ENCODE measurements at places on chromosomes 2 and 18. TPM values are rescaled to one million over a fixed set of nuclear protein-coding genes. Genes with fewer than 3 reads are reported as not detected.

GRCh38 chr2:201059961-201060755 is 11.3 kb downstream of the HYCC2 start:
- H3K27ac ChIP-seq: peak overlapping the region; percentile 40
- H3K36me3 ChIP-seq: no peaks in the 10 kb centered on the region
- no peaks in the 10 kb centered on the region for H3K27me3 ChIP-seq
- H3K4me1 ChIP-seq: peaks cover 52% of the 10 kb centered on the region
- DNase-seq: no peak

- DNase-seq: no peak
- H3K27me3 ChIP-seq: peaks cover 11% of the 10 kb centered on the region
- no peak overlapping the region for H3K27ac ChIP-seq
- H3K4me1 ChIP-seq: no peaks in the 10 kb centered on the region
Observed at GRCh38 chr2:106667478-106668070, 180.4 kb downstream of the CD8B2 start.

VWA3B gene
- total RNA-seq: not detected

MAL gene
- 116 TPM for total RNA-seq

GPBAR1 gene
- 1.4 TPM for total RNA-seq

IL36G gene
- not detected for total RNA-seq

GRCh38 chr2:197423307-197423706 is 11.5 kb downstream of the SF3B1 start:
- no peak overlapping the region for H3K4me3 ChIP-seq
- H3K27ac ChIP-seq: no peak overlapping the region
- peaks cover 57% of the 10 kb centered on the region for H3K4me1 ChIP-seq
- H3K36me3 ChIP-seq: peaks cover 5% of the 10 kb centered on the region
- no peaks in the 10 kb centered on the region for H3K27me3 ChIP-seq
- no peak for DNase-seq

CLASP1 gene
- 73.5 TPM for total RNA-seq

DNA sequence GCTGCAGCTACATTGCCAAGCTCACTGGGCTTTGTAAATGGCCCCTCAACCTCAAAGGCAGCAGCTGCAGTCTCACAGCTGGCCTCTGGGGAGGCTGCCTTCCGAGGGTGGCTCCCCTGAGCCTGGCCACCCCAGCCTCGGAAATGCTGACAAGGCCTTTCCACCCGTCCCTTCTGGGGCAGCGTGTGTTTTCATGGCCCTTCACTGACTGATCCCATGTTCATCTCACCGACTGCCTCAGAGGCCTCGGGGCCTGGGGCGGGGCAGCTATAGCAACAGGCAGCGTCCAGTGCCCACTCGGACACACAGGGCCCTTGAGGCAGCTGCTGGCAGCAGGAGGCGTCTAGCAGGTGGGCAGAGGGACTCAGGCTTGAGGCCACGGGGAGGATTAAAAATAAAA is 149.7 kb downstream of the GLI2 start:
- no peak overlapping the region for H3K27ac ChIP-seq

DNA sequence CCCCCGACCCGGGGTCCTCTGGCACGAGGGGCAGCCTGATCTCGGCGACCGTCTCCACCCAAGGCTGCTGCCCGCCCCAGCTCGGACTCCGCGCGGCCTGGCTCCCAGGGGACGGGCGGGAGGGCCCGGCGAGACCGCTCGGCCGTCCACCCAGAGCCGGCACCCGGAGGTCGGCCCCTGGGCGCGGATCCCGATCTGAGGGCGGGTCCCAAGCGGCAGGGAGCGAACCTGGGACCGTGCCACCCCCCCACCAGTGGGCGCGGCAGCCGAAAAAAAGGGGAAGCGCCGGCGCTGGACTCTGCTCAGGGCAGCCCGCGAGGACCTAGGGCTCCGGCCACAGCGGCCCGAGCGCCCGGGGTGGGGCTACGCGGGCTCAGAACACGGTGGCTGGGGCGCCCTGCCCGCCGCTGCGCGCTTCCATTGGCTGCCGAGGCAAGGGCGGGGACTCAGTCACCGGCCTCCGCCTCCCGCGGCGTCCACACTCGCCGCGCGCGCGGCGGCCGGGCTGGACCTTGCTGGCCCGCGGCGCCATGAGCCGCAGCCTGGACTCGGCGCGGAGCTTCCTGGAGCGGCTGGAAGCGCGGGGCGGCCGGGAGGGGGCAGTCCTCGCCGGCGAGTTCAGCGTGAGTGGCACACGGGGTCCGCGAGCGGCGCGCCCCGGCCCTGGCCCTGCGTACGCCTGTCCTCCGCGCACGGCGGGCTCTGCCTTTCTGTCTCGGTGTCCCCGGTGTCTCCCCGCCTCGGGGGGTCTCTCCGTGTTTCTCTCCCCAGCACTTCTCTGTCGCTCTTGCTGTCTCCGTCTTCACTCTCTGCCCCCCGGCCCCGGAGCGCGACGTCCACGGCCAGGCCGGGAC is at the start of gene PTPN18:
Gene PTPN18 (plus strand): TSS at position 479 of the 854 bp plus-strand sequence. CDS start 52 bp downstream, at position 531.
- H3K4me3 ChIP-seq: peak within 1 kb of the TSS; percentile 86
- peak within 1 kb of the TSS; percentile 53 for H3K27ac ChIP-seq
- H3K4me1 ChIP-seq: peaks cover 11% of the 10 kb centered on the region
- DNase-seq: peak; percentile 56
- no peaks in the 10 kb centered on the region for H3K27me3 ChIP-seq

UCN gene
- 6.9 TPM for total RNA-seq
